ENCODE measurements at places on chromosomes 12 and 14.
A peak's percentile ranks its signal among the peaks of the same experiment; 100 is the strongest.

DNA sequence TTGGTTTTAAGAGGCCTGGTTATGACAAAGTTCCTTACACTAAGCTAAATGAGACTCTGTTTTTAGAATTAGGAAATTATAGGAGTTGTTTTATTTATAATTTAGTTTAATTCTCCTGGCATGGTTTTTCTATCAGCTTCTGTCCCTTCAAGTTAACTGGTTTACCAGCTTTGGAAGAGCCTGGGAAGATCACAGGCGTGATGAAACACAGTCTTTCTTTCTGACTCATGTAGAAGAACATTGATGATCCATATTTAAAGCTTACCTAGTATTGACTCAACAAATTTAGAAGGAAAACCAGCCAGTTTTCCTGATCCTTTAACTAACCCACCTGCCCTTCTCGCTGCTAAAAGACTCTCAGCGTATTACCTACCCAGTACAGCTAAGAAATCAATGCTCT is 155.2 kb downstream of the TGFB3 start:
- no peak for DNase-seq

GRCh38 chr12:22709292-22709691 is 84.3 kb downstream of the ETNK1 start:
- no peak for DNase-seq

- peak; percentile 69 for DNase-seq
These were observed 39.2 kb downstream of the NFKBIA start for GRCh38 chr14:35365130-35366055.

DNA sequence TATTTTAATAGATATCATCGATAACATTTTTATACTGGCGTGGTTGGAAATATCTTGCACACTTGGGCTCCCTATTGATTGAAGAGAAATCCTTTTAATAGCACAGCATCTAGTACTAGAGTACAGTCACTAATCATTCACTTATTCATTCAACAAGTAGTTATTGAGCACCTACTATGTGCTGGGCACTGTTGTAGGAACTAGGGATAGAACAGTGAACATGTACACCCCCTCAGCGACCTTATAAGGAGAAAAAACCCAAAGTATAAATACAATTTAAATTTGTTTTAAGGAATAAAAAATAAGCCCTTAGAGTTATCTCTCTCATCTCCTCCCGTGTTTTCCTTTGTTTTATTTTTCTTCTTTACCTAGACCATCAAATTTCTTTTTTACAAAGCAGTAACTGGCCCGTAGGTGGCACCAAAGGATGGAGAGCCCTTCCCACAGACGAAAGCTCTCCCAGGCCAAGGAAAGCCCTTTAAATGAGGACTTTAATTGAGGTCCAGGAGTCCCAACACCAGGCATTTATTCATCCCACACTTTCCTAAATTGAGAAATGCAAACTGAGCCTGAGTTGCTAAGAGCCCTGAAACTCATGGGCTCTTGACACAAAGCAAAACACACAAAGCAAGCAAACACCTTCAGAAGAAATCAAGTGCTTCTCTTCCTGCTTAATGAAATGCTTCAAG is 29.0 kb downstream of the PEBP1 start:
- no peak for DNase-seq

GRCh38 chr14:20730891-20731290 is 14.8 kb upstream of the EDDM3A start:
- no peak for DNase-seq

GRCh38 chr12:92570056-92570753 is 132.6 kb upstream of the PLEKHG7 start:
- DNase-seq, result no peak

- no peak for DNase-seq
These were observed 1.1 kb downstream of the CD63 start for GRCh38 chr12:55727643-55728185.

- no peak for DNase-seq
These were observed 311.7 kb upstream of the CCDC196 start for GRCh38 chr14:66174453-66174891.

DNA sequence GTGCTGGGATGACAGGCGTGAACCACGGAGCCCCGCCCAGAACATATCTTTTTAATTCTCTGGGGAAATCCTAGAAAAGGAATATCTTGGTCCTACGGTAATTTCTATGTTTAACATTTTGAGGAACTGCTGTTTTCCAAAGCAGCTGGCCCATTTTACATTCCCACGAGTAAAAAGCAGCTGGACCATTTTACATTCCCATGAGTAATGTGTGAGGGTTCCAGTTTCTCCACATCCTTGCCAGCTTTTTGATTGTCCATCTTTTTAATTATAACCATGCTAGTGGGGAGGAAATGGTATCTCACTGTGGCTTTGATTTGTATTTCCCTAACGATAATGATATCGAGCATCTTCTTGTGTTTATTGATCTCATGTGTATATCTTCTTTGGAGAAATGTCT is 4.4 kb upstream of the P2RX4 start:
- DNase-seq, result no peak

DNA sequence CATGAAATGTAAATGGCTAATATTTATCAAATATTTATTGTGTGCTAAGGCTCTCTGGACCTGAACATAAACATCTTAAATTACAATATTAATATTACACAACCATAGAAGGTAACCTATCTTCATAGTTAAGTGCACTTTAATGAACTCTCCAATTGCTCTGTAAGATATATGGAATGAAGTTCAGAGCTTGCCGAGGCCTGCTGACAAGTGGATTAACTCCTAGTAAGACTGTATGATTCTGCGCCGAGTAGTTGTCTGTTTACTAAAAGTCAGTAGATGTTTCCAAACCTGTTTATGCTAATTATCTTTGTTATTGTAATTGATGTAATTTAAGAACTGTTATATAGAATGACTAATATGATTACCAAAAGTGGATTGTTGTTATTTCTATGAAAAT is 77.2 kb downstream of the PTPRR start:
- no peak for DNase-seq

DNA sequence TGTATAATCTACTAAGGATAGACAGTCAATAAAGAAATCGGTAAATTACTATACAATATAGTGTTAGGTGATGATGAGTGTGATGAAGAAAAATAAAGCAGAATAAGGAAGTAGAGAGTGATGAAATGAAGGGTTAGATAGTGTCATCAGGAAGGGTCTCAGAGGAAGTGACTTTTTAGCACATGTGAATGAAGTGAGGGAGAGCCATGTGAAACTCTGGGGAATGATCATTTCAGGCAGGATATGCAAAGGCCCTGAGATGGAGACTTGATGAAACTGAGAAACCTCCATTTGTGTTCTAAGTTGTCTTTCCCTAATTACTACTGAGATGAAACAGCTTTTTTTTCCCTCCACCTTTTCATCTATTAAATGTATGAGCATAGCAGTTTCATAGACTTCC is 19.4 kb upstream of the GNPTAB start:
- DNase-seq, result no peak

DNA sequence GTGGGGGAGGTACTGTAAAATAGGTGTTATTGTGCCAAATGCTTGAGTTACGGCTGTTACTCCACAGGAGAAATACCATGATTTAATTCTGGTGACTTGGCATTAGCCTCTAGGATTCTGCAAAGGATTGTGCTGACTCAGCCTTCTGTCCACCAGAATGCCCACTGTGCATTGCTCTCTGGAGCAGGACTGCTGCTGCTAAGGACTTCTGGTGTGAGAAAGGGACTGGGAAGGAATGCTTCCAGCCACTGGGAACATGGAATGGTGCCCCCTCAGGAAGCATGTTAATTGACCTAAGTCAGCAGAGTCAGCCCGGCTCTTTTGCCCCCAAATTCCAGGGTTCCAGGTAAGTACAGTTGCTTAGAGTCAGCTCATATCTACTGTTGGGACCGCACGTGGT is 32.9 kb downstream of the ZFHX2 start:
- DNase-seq, result no peak

DNA sequence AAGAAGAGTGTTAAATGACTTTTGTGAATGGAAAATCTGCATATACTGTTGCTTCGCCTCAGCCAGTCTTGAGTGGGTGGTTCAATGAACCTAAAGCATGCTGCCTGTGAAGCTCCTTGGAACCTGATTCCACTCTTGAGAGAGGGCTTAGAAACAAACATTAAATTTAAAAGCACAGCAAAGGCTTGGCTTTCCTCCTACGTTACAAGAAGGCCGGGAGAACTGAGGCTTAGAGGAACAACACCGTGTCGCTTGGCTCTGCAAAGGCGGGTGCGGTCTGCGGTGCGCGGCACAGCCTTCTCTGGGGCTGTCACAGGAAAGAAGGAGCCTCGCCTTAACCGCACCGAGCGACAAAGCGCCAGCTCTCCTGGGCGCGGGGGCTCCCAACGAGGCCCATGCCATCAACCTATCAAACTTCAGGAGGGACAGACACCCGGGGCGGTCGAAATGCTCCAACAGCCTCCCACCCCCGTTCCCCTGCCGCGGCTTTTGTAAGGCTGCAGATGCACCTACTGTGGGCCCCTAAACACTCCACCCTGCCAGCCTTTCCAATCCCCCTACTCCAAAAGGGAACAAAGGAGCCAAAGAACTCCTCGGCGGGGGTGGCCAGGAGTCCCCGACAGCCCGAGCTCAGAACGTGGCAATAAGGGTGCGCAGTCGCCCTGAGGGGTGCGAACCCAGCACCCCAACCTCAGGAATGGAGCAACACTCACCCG is 729 bp downstream of the OSBPL8 start:
- DNase-seq, result peak; percentile 70

DNA sequence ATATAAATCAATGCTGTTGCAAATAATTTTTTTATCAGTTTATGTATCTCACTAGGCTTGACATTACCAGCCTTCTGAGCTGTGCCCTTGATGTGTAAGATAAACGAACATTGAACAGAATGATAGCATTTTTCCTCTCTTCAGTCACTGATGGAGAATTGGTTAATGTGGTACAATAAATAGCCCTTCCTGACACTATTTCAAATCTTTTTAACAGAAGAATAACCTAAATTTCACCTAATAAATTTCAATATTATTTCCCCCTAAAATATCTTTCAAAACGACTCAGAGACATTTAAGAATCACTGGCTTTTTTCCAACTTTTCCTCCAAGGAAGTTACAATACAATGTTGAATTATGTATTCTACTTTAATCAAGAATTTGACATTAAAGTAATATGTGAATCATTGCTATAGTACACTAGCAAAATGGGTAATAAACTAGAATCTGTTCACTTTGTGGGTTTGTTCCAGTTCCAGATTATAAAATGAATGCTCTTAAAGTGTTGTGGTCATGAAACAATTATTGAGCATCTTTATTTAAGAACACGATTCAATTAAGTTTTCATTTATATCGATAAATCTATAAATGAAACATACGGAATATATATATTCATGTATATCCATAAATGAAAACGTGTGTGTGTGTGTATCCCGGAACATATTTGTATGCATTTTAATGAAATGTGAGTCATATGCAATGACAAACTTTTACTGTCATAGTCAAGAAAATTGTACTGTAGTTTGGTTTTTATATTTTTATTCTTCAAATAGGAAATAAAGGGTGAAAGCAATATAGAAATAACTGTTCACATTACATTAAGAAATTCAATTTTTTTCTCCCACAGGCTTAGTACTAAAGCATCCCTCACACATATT is 2.5 kb upstream of the ATP2B1 start:
- DNase-seq, result no peak

GRCh38 chr12:74890237-74890599 is 319.4 kb downstream of the KCNC2 start:
- no peak for DNase-seq

- no peak for DNase-seq
These were observed 38.4 kb downstream of the GALNT16 start for GRCh38 chr14:69298131-69299071.

DNA sequence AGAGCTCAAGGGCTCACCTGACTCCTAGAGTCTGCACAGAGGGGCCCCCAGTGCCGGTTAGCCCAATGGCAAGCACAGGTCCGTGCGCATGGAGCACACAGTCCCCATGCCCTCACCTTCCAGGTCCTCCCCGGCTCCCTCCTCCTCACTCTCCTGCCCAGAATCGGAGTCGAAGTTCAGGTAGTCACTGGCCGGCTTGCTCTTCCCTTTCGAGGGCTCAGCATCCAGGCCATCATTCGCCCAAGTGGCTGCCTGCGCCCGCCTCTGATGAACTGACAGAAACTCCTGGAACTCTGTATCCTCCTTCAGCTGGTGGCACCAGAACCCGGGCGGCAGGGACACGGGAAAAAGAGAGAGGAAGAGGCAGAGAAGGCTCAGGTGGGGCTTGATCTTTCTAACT is 7.0 kb downstream of the RBM19 start:
- DNase-seq, result no peak

GRCh38 chr12:2823483-2823882 is 11.0 kb downstream of the ITFG2 start:
- DNase-seq, result no peak

GRCh38 chr12:16583969-16584745 is 21.8 kb downstream of the LMO3 start:
- DNase-seq, result no peak

- no peak for DNase-seq
These were observed 63.2 kb upstream of the SLC24A4 start for GRCh38 chr14:92259613-92260357.

- DNase-seq, result peak; percentile 44
These were observed 93.8 kb downstream of the RFLNA start for GRCh38 chr12:124388679-124389137.

- no peak for DNase-seq
These were observed 97.1 kb downstream of the PRIMA1 start for GRCh38 chr14:93691042-93691780.

GRCh38 chr12:106084759-106085158 is 54.0 kb downstream of the NUAK1 start:
- DNase-seq, result no peak

- DNase-seq, result no peak
These were observed 204.2 kb upstream of the HMGA2 start for GRCh38 chr12:65620046-65620445.

GRCh38 chr12:107845226-107845979 is 70.9 kb downstream of the ASCL4 start:
- no peak for DNase-seq

DNA sequence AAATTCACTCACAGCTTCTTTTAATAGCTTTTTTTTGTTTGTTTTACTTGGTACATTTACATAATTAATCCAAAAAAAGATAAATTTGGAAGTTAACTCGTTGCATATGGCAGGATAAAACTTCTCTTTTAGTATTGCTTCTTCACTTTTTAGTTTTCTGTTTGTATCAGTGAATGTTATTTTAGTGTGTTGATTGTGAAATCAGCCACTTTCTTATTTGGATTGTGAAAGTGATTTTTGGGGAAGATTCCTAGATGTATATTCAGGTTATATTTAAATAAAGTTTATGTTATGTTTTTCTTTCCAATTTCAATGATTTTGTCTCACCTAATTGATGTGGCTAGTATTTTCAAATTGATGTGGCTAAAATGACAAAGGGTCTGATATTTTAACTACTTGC is 693.9 kb upstream of the MGAT4C start:
- DNase-seq, result no peak

DNA sequence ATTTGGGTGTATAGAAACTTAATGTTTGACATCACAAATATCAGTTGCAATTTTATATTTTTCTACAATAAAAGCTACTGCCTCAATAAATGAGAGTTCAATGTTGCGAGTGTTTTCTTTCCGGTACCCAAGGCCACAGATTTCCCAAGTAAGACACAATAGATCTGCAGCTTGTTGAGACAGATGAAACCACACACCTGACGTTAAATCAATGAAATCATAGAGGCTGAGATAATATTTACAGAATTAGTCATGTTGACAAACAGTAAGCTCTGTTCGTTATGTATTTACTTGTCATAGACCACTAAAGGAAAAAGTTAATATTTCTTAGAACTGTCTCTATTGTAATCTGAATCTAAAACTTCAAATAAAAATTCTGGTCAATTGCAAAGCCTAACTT is 49.2 kb upstream of the PTHLH start:
- no peak for DNase-seq

GRCh38 chr14:80100681-80101080 is 110.6 kb downstream of the DIO2 start:
- DNase-seq, result no peak

GRCh38 chr12:93104535-93104934 is 175.4 kb upstream of the EEA1 start:
- no peak for DNase-seq

Data from stimulated activated CD8-positive, alpha-beta memory T cell treated with anti-CD3 and anti-CD28 coated beads, Interleukin-4, amount 100 ng/mL, for 24 hours (primary cell).